ENCODE measurements at places on chromosomes 1 and 21. TPM values are rescaled to one million over a fixed set of nuclear protein-coding genes. Genes with fewer than 3 reads are reported as not detected.

The CD1E gene
- not detected for total RNA-seq

The ARHGEF11 gene
- 38.1 TPM for total RNA-seq

The PRAMEF8 gene
- total RNA-seq = not detected

The RC3H1 gene
- total RNA-seq = 22.5 TPM

The RRAGC gene
- 33.5 TPM for total RNA-seq

The TSPAN1 gene
- 0.86 TPM for total RNA-seq

The CHRNB2 gene
- not detected for total RNA-seq

The S100A12 gene
- total RNA-seq = not detected

The POLR3GL gene
- total RNA-seq = 11.0 TPM

The SLC44A3 gene
- total RNA-seq = 0.29 TPM

The AGL gene
- total RNA-seq = 6.8 TPM

The NEK2 gene
- total RNA-seq = 36.2 TPM

The A3GALT2 gene
- not detected for total RNA-seq

The LEPROT gene
- total RNA-seq = 66.9 TPM

The TNFRSF25 gene
- total RNA-seq = 1.5 TPM

The TDRD10 gene
- not detected for total RNA-seq

The OR2L5 gene
- not detected for total RNA-seq

The NPPB gene
- 1.1 TPM for total RNA-seq

The RNU1-2 gene
- total RNA-seq = under 0.01 TPM

Measured in placental pericyte (primary cell).